ENCODE measurements at places on chromosomes 7 and 10.

GRCh38 chr10:44030132-44030531 is 354.8 kb downstream of the CXCL12 start:
- DNase-seq = peak; percentile 1

DNA sequence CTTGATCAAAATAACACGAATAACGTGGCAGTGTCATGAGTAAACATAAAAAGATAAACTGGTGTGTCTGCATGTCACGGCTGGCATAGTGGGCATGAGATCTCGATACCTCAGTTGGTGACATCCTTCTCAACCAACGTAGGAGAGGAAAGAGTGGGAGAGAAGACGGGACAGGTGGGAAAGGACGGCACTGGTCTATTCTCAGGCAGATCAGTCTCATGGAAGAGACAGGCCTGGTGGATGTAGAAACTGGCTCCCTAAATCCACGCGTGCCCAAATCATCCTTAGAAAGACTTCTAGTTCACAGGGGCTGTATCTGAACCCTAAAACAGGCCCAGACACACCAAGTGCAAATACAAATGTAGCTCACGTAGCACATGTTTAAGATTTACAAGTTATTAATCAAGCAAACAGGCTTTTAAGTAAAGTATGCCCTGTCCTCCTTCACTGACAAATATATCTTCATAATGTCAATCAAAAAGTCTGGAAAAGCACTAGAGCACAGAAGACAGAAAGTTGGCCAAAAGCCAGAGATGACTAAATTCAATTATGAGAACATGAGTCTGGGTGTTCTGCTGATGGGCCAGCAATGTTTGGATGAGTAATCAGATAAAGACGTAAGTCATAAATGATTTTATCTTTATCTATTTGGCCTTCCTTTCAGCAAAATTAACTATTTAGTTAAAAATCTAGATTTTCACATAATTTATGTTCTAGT is 56.3 kb downstream of the SFMBT2 start:
- no peak for DNase-seq

DNA sequence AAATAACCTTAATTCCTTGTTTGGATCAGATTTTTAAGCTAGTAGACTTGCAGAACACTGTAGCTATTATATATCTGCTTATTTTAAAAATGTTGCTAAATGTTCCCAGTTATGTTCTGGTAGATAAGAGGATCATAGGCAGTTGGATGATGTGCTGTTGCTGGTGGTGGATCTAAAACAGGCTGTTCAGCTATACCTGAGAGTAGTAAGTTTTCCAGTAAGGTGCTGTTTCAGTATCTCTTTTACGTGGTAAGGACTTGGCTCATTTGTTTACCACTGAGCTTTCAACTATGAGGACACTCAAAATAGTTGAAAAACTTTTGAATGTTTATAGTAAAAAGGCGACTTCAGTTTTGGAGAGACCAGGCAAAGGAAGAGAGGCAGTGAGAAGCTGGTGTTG is 180.9 kb downstream of the CDK14 start:
- no peak for DNase-seq

GRCh38 chr10:114547514-114547913 is 110.6 kb downstream of the ABLIM1 start:
- no peak for DNase-seq

DNA sequence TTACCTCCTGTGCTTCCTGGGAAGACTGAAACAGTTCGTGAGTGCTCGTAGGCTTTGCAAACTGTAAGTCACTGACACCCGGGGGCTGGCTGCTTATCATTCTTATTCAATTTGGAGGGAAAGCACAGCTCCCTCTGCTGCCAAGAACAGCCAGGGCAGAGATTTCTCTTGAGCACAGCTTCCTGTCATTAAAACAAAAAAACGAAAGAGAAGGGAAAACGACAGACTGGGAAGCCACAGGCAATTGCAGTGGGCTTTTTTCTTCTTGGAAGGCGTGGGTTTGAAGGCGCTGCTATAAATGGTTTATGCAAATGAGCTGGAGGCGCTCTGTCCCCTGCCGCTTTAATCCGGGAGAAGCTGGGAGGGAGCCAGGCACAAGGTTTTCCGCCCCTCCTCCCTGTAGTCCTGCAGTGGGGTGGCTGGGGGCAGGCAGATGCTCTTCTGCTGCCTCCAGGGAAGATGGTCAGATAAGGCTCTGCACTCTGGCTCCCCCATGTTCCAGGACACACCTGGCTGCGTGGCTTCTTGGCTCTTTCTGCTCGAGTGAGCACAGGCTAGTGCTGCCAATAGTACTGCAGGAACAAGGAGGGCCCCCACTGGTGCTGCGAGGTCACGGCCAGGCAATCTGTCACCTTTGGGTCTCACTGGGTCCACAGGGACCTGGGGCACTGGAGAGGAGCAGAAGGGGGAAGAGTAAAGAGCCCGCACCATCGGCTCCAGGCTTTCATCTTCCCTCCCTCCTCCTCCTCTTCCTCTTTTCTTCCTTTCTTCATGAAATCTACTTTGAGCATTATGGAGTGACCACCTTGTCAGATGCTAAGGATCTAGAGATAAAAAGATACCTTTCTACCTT is 49.5 kb downstream of the NEURL1 start:
- no peak for DNase-seq

DNA sequence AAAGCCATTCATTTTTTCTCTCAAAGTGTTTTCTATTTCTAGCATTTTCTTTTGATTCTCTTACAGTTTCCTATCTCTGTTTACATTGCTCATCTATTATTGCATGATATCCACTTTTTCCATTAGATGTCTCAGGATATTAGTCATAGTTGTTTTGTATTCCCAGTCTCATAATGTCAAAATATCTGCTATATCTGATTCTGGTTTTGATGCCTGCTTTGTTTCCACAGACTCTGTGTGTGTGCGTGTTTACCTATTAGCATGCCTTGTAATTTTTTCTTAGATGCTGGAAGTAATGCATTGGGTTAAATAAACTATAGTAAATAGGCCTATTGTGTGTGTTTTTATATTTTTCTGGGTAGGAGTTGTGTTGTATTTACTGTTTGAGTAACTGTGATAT is 1126.3 kb downstream of the SORCS1 start:
- no peak for DNase-seq

Data from T follicular helper cell (primary cell).